ENCODE measurements at places on chromosomes 16 and 17.

DNA sequence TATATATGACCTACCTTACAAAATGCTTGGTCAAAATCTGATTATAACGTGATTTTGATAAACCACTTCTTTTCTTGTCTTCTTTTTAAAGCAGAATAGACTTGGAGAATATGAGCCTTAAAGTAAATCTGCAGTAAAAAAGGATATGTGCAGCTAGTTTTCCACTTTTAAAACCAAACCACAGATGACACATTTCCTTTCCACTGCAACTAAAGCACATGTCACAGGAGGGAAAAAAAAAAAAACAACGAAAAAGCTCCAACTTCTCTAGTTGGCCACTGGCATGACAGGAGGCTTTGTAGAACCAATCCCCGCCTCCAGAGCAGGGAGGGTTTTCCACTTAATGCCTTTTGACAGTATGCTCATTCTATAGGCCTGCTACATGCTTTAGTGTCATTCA lies at the start of gene EVI2A:
TSS of gene EVI2A (minus strand) at position 142 of the 400 bp plus-strand sequence. CDS start 2,609 bp downstream, outside the sequence.
- H3K27me3 ChIP-seq = no peaks in the 10 kb centered on the region
- H3K27ac ChIP-seq = peak within 1 kb of the TSS; percentile 68
- DNase-seq = no peak
- peaks cover 3% of the 10 kb centered on the region for H3K36me3 ChIP-seq

GRCh38 chr17:4553669-4554068 lies 1.5 kb downstream of the MYBBP1A start:
- peaks cover 7% of the 10 kb centered on the region for H3K36me3 ChIP-seq
- peaks cover 27% of the 10 kb centered on the region for H3K4me1 ChIP-seq
- no peak for DNase-seq
- peak overlapping the region; percentile 92 for H3K4me3 ChIP-seq

GRCh38 chr16:19524616-19525384 lies 1.1 kb downstream of the CCP110 start:
- DNase-seq = no peak
- peak overlapping the region; percentile 98 for H3K4me3 ChIP-seq
- no peaks in the 10 kb centered on the region for H3K27me3 ChIP-seq
- H3K27ac ChIP-seq = peak overlapping the region; percentile 80
- H3K4me1 ChIP-seq = peaks cover 33% of the 10 kb centered on the region

- H3K4me3 ChIP-seq = no peak overlapping the region
- H3K27me3 ChIP-seq = no peaks in the 10 kb centered on the region
- peak; percentile 68 for DNase-seq
- H3K27ac ChIP-seq = peak overlapping the region; percentile 62
- H3K36me3 ChIP-seq = no peaks in the 10 kb centered on the region
Measured at GRCh38 chr17:40516581-40517285, 15.3 kb upstream of the TNS4 start.

- no peak overlapping the region for H3K27ac ChIP-seq
- H3K4me3 ChIP-seq = no peak overlapping the region
- no peaks in the 10 kb centered on the region for H3K27me3 ChIP-seq
- no peaks in the 10 kb centered on the region for H3K4me1 ChIP-seq
- no peak for DNase-seq
- peaks cover 5% of the 10 kb centered on the region for H3K36me3 ChIP-seq
Measured at GRCh38 chr16:88846088-88846487, 10.7 kb downstream of the GALNS start.

DNA sequence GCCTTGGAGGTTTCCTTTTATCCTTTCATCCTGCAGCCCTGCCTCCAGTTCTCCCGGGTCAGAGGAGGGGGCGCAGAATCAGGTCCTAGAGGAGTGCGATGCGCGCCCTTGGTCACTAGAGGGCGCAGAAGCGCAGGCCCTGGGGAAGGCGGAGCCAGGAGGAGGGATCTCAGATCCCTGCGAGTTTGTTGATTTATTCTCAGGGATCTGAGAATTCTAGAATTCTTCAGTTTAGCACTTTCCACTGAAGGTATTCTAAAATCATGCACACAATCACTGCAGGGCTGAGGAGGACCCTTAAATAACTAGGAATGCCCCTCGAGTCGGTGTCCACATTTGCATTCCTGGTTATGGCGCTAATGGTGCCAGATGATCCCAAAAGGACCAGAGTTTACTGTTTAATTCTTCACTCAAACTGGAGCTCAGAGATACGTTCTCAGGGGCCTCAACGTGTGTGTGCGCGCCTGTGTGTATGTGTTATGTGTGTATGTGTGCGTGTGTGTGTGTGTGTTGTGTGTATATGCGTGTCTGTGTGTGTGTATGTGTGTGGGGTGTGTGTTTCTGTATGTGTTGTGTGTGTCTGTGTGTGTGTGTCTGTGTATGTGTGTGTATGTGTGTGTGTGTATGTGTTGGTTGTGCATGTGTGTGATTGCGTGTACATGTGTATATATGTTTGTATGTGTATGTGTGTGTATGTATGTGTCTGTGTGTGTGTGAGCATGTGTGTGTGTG lies 6.9 kb upstream of the ELAC2 start:
- H3K4me3 ChIP-seq = peak overlapping the region; percentile 50
- H3K4me1 ChIP-seq = peaks cover 7% of the 10 kb centered on the region
- no peak overlapping the region for H3K27ac ChIP-seq
- no peaks in the 10 kb centered on the region for H3K36me3 ChIP-seq

DNA sequence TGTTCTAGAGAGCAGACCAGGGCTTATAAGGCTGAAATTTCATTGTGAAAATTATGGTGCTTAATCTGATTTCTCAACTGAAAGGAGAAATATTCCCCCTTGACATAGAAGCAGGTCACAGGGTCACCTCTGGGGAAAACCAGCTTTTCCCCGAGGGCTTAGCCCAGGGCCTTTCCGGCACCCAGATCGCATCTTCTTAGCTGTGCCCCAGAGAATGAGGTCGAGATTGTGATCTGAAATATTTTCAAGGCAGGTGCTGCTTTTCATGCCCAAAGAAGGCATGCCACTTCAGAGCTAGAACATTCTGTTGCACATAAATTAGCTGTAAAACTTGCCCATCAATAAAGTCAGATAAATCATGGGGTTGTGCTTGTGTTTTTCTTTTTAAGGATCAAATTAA lies 25.4 kb upstream of the ARHGAP17 start:
- no peak overlapping the region for H3K27ac ChIP-seq
- H3K27me3 ChIP-seq = no peaks in the 10 kb centered on the region
- peaks cover 12% of the 10 kb centered on the region for H3K4me1 ChIP-seq
- no peak for DNase-seq
- no peak overlapping the region for H3K4me3 ChIP-seq

DNA sequence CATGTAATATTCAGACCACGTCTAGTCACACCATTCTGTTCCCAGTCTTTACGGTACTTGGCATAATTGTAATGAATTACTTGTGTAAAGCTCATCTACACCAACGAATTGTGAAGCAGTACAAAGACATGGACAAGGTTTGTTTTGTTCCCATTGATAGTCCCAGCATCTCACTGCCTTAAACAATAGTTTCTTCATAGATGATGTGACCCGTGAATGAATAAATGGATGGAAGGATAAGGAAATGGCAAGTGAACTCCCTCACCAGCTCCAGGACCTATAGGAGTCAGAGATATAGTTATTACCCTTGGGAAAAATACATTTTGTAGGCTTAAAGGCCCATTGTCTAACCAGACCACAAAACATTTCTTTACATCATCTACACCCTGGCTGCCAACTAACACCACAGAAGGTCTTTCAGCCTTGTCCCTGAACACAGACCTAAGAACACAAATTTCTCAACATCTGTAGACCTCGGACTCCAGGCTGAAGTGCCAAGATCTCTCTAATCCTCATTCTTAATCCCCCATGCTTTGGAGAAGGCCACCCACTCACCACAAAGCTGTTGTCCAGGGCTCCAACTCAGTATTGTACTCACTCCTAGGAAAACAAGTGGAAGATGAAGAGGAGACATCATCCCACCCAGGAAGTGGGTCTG lies 38.2 kb downstream of the MAF start:
- DNase-seq = no peak
- H3K4me1 ChIP-seq = no peaks in the 10 kb centered on the region
- no peak overlapping the region for H3K27ac ChIP-seq
- no peak overlapping the region for H3K4me3 ChIP-seq
- peaks cover 6% of the 10 kb centered on the region for H3K27me3 ChIP-seq
- H3K36me3 ChIP-seq = no peaks in the 10 kb centered on the region

GRCh38 chr17:74757502-74757901 lies 9.1 kb downstream of the NHERF1 start:
- H3K36me3 ChIP-seq = peaks cover 3% of the 10 kb centered on the region
- DNase-seq = no peak
- H3K4me1 ChIP-seq = peaks cover 77% of the 10 kb centered on the region
- H3K27me3 ChIP-seq = no peaks in the 10 kb centered on the region
- H3K27ac ChIP-seq = peak overlapping the region; percentile 96
- peak overlapping the region; percentile 65 for H3K4me3 ChIP-seq

GRCh38 chr16:66427871-66428681 lies 981 bp downstream of the BEAN1 start:
- no peak overlapping the region for H3K27ac ChIP-seq
- peak overlapping the region; percentile 57 for H3K4me3 ChIP-seq
- DNase-seq = no peak
- H3K4me1 ChIP-seq = peaks cover 3% of the 10 kb centered on the region

DNA sequence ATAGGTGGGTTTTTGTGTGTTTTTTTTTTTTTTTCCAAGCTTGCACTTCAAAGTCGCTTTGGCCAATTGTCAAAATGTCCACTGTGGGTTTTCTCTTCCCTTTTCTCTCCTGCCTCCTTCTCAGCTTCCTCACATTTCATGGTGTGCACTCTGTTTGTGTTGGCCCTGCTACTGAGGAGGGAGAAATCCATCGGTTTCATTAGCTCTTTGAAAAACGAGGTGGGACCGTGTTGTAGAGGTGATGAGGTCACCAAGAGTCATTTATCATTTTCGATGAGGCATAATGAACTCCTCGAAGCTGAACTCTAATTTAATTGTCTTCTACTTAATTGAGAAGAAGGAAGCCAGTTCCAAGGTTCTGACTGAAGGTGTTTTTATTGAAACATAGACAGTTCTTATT lies 174.4 kb upstream of the TOX3 start:
- DNase-seq = no peak
- no peak overlapping the region for H3K4me3 ChIP-seq
- no peak overlapping the region for H3K27ac ChIP-seq

- H3K27me3 ChIP-seq = peaks cover 23% of the 10 kb centered on the region
- peaks cover 10% of the 10 kb centered on the region for H3K4me1 ChIP-seq
- H3K27ac ChIP-seq = peak overlapping the region; percentile 24
- no peak for DNase-seq
- H3K4me3 ChIP-seq = peak overlapping the region; percentile 78
- no peaks in the 10 kb centered on the region for H3K36me3 ChIP-seq
Measured at GRCh38 chr17:55237841-55238178, 26.9 kb upstream of the HLF start.

DNA sequence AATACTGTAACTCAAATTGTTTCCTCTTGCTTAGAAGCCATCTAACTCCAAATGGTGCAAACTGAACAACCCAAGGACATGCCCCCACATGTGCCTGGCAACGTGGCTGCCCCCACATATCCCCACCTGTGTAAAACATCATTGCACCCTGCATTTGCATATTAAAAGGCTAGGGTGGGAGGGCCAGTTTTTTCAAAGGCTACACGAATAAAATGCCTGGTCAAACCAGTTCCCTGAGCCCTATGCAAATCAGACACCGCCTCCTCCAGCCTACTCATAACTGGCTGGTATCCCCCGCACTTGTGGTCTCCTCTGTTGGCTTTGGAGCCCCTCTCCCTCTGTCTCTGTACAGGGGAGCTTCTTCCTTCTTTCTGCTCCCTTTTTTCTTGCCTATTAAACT lies 26.7 kb downstream of the C16orf54 start:
- H3K27ac ChIP-seq = no peak overlapping the region
- peaks cover 5% of the 10 kb centered on the region for H3K4me1 ChIP-seq
- no peaks in the 10 kb centered on the region for H3K36me3 ChIP-seq
- DNase-seq = peak; percentile 10
- no peaks in the 10 kb centered on the region for H3K27me3 ChIP-seq
- H3K4me3 ChIP-seq = no peak overlapping the region

- H3K36me3 ChIP-seq = peaks cover 35% of the 10 kb centered on the region
- peaks cover 7% of the 10 kb centered on the region for H3K4me1 ChIP-seq
- H3K27me3 ChIP-seq = no peaks in the 10 kb centered on the region
- no peak for DNase-seq
- no peak overlapping the region for H3K27ac ChIP-seq
Measured at GRCh38 chr17:1470755-1471462, 14.9 kb upstream of the CRK start.

DNA sequence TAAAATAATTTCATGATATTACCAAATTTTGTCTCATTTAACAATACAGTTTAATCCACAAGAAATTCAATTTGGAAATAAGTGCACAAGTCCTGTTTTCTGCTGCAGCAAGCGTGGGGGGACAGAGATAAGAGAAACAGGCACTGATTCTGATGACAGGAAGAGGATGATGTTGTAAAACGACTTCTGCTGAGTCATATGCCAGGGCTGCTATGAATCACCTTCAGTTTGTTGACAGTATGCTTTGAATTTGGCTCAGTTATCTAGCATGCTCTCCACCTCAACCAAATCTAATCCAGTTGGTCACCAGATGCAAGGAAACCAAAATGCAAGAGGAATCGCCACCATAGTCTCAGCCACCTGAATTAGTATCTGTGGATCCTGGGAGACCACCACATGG lies 244.1 kb upstream of the MON1B start:
- no peaks in the 10 kb centered on the region for H3K27me3 ChIP-seq
- DNase-seq = no peak
- no peaks in the 10 kb centered on the region for H3K36me3 ChIP-seq
- H3K4me3 ChIP-seq = no peak overlapping the region
- H3K4me1 ChIP-seq = no peaks in the 10 kb centered on the region

- no peak for DNase-seq
- H3K27ac ChIP-seq = peak overlapping the region; percentile 92
- H3K27me3 ChIP-seq = no peaks in the 10 kb centered on the region
- peaks cover 5% of the 10 kb centered on the region for H3K36me3 ChIP-seq
Measured at GRCh38 chr17:64202683-64203344, 60.2 kb downstream of the TEX2 start.

DNA sequence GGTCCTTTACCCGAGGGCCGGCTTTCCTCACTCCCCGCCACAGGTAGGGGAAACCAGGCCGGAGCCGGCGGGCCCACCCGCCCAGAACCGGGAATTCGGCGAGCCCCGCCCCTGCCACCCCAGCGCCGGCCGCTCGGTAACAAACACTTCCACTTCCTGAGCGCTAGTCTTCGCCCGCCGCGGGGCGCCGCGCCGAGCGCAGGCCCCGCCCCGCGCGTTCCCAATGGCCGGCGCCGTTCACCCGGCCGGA lies 224 bp upstream of the NHERF1 start:
- H3K4me1 ChIP-seq = peaks cover 51% of the 10 kb centered on the region
- peak overlapping the region; percentile 65 for H3K4me3 ChIP-seq
- no peak for DNase-seq
- H3K36me3 ChIP-seq = peaks cover 3% of the 10 kb centered on the region
- no peak overlapping the region for H3K27ac ChIP-seq

All from chondrocyte (in vitro differentiated cells).